ENCODE measurements at places on chromosomes 7 and 10.

GRCh38 chr10:101053516-101053915 is 8.3 kb upstream of the KAZALD1 start:
- DNase-seq: no peak

DNA sequence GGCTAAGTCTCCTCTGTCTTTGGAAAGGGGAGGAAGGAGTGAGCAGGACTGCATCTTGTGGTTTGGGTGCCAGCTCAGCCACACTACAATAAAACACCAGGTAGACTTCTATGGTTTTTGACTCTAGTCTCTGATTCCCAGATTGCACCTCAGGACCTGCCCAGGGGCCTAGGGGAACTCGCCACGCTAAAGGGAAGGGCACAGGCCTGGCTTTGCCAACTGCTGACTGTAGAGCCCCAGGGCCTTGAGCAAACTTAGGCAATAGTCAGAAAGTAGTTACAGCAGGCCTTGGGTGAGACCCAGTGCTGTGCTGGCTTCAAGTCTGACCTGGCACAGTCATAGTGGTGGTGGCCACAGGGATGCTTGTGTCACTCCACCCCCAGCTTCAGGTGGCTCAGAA is 24.2 kb upstream of the PRR15 start:
- DNase-seq: no peak

GRCh38 chr10:104766341-104766740 is 125.3 kb downstream of the SORCS3 start:
- peak; percentile 50 for DNase-seq

- no peak for DNase-seq
These were observed 17.0 kb downstream of the CACUL1 start for GRCh38 chr10:118737603-118738302.

- no peak for DNase-seq
These were observed 717.6 kb downstream of the GRM8 start for GRCh38 chr7:126535176-126535575.

- DNase-seq: no peak
These were observed 55.1 kb upstream of the TRIL start for GRCh38 chr7:29013082-29013695.

GRCh38 chr10:82411416-82411815 is 536.4 kb downstream of the NRG3 start:
- DNase-seq: no peak

- DNase-seq: no peak
These were observed 46.2 kb upstream of the MRLN start for GRCh38 chr10:59799421-59799820.

DNA sequence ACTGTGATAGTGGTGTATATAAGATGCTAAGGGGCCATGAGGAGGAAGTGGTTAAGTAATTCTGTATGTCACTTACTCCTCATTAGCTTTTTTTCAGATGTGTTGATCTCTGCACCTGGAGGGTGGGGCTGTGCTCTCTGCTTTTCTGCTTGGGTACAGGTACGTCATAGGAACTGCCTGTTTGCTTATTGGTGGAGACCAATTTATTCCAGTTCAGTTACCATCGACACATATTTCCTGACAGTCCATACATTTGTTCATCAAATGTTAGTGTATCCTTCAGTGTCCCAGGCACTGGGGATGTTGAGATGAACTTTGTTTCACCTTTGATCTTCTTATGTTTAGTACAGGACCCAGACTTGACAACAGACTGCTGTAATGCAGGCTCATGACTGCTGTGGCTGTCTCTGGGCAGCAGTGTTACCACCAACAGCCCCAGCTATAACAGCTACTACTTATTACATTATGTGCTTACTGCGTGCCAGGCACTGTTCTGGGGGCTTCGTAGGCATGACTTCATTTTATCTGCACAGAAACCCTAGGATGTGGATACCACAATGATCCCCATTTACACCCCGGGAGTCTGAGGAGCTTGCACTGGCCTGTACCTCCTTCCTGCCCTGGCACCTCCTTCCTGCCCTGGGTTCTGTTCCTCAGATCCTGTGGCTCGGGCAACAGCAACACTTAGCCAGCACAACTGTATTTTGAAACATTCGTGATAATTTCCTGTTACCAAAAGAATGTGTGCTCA is 87.4 kb downstream of the BUB3 start:
- DNase-seq: no peak

GRCh38 chr7:17506095-17506494 is 207.6 kb downstream of the AHR start:
- peak; percentile 38 for DNase-seq

GRCh38 chr10:29783201-29783947 is 148.6 kb upstream of the SVIL start:
- no peak for DNase-seq

GRCh38 chr7:100670074-100670473 is 3.5 kb upstream of the GNB2 start:
- no peak for DNase-seq

- DNase-seq: peak; percentile 55
These were observed 863 bp downstream of the ST8SIA6 start for GRCh38 chr10:17453373-17454091.

DNA sequence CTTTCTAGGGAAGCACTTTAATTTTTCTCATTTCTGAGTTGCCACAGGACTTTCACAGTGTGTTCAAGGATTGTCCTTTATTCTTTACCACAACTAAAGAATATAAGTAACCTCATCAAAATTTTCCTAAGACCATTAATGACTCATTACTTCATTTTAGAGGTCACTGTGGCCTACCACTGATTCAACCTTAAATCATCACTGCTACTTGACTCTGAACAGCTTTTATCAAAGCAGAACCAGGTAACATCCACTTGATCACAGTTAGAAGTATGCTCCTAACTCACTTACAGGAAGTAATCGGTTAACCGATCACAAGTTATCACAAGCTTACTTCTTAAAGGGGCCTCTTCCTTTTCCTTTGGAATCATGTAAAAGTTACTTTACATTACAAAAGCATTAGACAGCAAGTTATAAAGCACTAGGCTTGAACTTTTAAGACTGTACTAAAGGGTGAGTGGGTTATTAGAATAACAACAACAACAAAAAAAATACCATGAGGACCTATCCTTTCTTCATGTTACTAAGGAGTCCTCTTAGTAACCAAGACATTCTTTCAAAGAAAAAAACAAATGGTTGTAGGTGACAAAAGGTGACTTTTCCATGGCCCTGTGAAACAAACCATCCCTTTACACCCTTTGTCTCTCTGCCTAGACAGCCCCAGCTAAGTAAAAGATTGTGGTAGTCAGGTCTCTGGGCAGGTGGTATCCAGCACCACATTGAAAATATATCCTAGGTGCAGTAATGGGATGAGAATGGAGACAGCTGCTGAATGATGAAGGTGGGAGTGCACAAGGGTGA is 40.0 kb upstream of the PDK4 start:
- DNase-seq: no peak

GRCh38 chr10:33290321-33291052 is 44.0 kb downstream of the NRP1 start:
- DNase-seq: no peak

DNA sequence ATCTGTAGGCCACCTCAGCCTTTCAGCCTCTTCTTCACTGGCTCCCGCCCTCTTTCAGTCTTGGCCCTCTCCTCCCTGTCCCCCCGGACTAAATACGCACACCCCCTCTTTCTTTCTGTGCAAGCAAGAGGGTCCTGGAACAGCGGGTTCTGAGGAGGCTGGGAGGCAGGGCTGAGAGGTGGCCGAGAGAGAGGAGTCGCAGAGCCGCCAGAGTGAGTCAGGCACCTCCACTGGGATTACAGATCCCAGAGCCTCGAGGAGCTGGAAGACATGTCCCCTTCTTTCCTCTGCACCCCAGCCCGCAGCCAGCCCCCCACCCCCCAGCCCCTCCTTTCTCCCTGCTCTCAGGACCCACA is 182 bp downstream of the CCDC136 start:
- no peak for DNase-seq

- DNase-seq: peak; percentile 52
These were observed 154.3 kb downstream of the ELAPOR2 start for GRCh38 chr7:86904949-86905834.

GRCh38 chr7:131482800-131483199 is 73.6 kb downstream of the PODXL start:
- no peak for DNase-seq

GRCh38 chr7:140056431-140057142 is 6.2 kb downstream of the PARP12 start:
- no peak for DNase-seq

DNA sequence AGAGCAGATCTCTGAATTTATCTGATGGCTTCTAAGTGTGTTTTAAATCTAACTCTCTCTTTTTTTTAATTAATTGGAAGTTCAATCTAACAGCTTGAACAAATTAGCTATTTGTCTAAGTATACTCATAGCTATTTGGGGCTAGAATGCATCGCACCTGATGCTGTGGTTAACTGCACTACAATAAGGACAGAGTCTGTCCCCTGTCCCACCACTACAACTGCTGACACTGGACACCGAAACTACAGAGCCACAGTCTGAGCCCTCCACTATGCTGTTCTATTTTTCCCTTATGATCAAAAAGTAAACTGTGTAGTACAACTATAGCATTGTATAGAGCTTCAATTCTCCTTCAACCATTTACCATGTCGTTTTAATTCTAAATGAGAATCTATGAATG is 89.4 kb upstream of the AHR start:
- DNase-seq: no peak

GRCh38 chr7:44112997-44113763 is 9.0 kb downstream of the AEBP1 start:
- DNase-seq: no peak

DNA sequence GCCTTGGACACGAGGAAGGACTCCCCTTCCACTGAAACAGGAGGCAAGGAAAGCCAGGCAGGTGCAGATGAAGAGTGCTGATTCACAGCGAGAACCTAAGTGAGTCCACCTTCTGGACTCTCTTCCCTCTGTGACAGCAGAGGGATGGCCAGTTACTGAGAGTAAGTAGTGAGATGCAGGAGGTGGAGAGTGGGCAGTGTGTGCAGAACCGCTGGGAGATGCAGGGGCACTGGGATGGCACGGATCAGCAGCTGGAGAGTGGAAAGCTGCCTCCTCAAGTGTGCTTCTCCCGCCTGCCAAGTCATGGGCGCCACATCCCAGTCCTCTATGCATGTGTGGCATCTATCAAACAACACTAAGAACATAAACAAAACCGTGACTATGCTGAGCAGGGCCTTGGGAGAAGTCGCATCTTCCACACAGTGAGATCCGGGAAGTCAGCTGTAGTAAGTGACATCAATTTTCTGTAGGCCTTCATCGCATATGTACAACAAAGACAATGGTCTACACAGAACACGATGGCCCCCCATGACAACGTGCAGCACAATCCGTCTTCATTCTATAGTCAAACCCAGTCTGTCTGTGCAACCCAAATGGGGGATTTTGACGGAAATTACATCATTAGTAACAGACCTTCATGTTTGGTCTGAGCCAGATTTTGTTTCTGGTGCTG is 217.4 kb upstream of the KLF14 start:
- no peak for DNase-seq

DNA sequence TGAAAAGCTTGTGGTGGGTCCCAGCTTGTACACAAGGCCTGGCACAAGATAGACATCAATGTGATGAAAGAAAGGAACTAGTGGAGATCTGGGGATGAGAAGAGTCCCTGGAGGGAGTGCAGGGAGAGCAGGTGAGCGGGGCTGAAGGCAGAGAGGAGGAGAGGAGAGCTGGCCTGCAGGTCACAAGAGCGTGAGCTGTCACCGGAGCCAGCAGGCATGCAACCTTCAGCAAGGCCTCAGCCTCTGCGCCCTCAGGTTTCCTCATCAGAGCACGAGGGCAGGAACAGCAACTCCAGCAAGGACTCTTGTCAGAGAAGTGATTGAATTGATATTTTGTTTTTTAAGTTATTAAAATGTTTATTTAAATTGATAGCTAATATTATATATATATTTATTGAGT is 188.6 kb downstream of the CXCL12 start:
- no peak for DNase-seq

DNA sequence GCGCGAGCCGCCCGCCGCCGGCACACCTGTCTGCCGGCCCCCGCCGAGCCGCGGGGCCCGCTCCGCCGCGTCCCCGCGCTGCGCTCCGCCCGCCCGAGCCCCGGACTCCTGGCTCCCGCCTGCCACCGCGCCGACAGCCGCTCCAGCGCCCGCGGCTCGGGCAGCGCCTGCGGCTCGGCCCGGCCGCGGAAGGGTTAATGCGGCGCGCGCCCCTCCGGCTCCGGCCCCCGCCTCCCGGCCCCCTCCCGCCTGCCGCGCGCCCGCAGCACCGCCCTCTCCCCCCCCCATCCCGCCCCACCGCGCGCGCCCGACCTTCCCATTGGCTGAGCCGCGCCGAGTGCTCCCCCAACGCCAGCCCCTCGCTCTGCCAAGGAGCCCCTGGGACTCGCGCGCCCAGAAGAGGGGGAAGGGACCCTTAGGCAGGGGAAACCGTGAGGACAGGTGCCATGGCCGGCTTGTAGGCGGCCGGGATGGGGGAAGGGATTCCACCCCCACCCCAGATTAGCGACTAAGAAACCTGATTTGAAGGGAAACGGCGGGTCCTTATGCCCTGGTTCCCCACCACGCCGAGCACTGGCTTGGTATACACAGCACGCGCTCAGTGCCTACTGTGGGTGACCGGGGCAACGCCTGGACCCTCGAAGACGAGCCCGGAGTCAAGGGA is at the start of gene KCNH2:
Gene KCNH2, minus strand, starts transcription at position 196 of the 664 bp plus-strand sequence. CDS start 408 bp downstream, outside the sequence.
- DNase-seq: peak; percentile 46

- peak; percentile 8 for DNase-seq
These were observed 296.9 kb upstream of the DGKB start for GRCh38 chr7:15199482-15199881.

GRCh38 chr10:8113616-8114015 is 59.1 kb downstream of the GATA3 start:
- DNase-seq: no peak

- DNase-seq: no peak
These were observed 51.8 kb downstream of the RASGEF1A start for GRCh38 chr10:43214956-43215561.

GRCh38 chr10:122853665-122854313 is 8.1 kb upstream of the CUZD1 start:
- no peak for DNase-seq

GRCh38 chr10:22560913-22561239 is 153.5 kb downstream of the PIP4K2A start:
- DNase-seq: no peak

DNA sequence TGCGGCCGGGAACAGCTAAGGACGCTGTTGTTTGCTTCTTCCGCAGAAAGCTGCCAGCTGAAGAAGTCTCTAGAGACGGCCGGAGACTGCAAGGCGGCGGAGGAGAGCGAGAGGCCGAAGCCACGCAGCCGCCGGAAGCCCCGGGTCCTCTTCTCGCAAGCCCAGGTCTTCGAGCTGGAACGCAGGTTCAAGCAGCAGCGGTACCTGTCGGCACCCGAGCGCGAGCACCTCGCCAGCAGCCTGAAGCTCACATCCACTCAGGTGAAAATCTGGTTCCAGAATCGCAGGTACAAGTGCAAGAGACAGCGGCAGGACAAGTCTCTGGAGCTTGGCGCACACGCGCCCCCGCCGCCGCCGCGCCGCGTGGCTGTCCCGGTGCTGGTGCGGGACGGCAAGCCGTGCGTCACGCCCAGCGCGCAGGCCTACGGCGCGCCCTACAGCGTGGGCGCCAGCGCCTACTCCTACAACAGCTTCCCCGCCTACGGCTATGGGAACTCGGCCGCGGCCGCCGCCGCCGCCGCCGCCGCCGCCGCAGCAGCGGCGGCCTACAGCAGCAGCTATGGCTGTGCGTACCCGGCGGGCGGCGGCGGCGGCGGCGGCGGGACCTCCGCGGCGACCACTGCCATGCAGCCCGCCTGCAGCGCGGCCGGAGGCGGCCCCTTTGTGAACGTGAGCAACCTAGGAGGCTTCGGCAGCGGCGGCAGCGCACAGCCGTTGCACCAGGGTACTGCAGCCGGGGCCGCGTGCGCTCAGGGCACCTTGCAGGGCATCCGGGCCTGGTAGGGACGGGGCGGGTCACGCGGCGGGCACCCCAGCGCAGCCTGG is 2.4 kb downstream of the NKX2-3 start:
- DNase-seq: peak; percentile 25

GRCh38 chr10:23412223-23412622 is 26.7 kb upstream of the OTUD1 start:
- DNase-seq: peak; percentile 5
